ENCODE measurements at places on chromosomes 5 and 9. TPM values are rescaled to one million over a fixed set of nuclear protein-coding genes. Genes with fewer than 3 reads are reported as not detected.
A peak's percentile ranks its signal among the peaks of the same experiment; 100 is the strongest.

DNA sequence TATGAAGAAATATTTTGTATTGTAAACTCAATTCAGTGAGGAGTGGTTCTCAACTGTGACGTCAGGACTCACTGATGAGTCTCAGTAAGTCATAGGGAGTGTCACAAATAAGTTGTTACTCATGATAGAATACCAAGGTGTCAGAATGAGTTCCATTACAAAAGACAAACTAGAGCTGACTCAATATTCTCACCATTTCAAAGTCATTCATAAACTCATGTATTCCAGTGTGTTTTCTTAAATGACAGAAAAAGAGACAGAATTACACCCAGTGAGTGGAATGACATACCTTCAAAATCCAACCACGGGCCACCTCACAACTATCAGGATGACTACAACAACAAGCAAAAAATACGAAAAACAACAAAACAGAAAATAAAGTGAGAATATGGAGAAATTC lies 321.5 kb downstream of the ENC1 start:
- no peak overlapping the region for H3K27ac ChIP-seq
- no peaks in the 10 kb centered on the region for H3K36me3 ChIP-seq
- no peak overlapping the region for H3K4me3 ChIP-seq
- H3K27me3 ChIP-seq = no peaks in the 10 kb centered on the region

DNA sequence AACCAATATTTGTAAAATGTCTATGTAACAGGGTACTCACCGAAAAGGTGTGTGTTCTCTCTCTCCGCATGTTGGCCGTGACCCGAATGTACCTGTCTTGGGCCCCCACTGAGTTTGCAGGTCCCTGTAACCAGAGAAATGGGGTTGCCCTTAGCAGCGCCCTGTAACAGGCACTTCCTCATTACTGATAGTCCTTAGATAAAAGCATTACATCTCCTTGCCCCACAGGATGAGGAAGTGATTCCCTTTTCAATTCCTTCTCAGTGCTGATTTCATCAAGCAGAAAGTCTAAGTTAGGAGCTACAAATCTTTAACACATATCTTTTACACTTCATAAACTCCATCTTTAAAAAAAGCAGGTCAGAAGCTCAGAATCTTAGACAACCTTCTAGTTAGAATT lies 15.2 kb upstream of the HMHB1 start:
- H3K4me3 ChIP-seq = no peak overlapping the region
- no peak for DNase-seq
- no peaks in the 10 kb centered on the region for H3K36me3 ChIP-seq
- no peaks in the 10 kb centered on the region for H3K27me3 ChIP-seq
- H3K4me1 ChIP-seq = no peaks in the 10 kb centered on the region

- H3K27me3 ChIP-seq = no peaks in the 10 kb centered on the region
- DNase-seq = no peak
- H3K4me3 ChIP-seq = no peak overlapping the region
- H3K27ac ChIP-seq = no peak overlapping the region
- H3K36me3 ChIP-seq = no peaks in the 10 kb centered on the region
- no peaks in the 10 kb centered on the region for H3K4me1 ChIP-seq
These were observed 6.4 kb upstream of the PAEP start for GRCh38 chr9:135555203-135555602.

ENTREP1 gene
- total RNA-seq = 24.8 TPM

DNA sequence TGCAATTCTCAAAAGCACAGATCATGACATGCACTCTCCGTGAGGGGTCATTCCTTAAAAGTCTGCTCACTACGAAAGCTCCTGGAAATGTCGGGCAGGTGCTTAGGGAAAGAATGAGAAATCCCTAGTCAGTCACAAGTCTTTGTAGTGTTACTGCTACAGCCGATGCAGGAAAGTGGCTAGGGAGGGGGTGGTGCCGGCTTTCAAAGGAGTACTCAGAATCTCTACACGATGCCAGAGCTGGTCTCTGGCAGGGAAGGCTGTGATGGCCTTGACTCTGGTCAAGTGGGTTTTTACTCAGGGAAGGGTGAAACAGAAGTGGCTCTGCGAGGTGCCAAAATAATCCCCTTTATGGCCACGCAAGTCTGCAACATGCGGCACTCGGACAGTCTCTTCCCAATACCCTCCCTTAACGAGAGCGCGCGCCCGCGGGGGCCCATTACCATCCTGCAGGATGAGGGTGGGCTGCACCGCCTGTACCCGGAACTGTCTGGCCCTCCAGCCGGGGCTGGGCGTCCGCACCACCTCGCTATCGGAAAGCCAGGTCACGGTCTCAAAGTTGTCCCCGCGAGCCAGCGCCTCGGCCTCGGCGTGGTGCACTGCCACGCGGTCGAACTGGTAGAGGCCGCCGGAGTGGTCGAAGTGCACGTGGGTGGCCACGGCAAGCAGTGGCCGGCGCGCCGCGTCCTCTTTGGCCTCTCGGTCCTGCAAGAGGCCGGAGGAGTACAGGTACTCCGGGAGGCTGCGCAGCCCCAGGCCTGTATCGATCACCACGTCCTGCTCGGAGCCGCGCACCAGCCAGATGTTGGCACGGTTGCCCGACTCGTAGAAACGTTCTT lies 956 bp downstream of the MBLAC2 start:
- H3K4me1 ChIP-seq = no peaks in the 10 kb centered on the region
- DNase-seq = peak; percentile 51
- no peaks in the 10 kb centered on the region for H3K36me3 ChIP-seq

DNA sequence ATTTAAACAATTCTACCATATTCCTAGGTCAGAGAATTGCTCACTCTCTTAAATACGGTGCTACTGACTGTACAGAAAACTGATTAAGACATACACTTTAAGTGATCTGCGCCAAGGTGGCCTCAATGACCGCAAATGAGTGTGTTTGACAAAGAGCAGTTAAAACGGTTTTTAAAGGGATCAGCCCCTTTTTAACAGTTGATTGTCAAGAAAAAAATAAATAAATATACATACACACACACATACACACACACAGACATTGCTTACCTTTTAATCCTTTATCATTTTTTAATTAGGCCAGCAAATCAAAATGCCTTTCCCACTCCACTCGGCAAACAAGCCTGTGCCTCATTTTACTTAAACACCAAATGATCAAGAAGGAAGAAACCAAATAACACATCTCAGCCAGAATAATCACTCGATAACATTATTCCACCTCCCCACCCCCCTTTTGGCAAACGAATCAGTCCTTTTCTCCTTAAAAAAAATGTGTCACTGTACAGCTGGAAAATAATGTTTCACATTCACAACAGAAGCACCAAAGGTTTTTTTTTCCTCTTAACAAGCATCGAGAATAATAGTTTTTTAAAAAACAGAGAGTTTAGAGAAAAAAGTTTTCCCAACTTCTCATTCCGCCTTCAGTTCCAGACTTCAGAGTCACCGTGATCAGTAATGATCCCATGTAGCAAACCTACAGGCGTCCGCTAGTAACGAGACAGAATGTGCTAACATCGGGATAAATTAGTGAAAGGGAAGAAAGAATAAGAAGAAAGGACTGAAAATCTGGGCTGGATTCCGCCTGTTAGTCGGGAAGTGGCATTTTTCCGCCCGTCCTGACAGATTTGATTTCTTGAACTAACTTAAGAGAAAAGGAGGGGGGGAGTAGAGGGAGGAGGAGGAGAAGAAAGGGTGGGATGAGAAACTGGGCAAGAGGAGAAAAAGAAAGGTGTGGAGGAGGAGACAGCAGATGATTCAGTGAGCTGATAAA lies at the start of gene ZNF608:
Gene ZNF608 (minus strand): TSS at position 712 of the 988 bp plus-strand sequence. CDS start 1,650 bp downstream, outside the sequence.
- H3K4me3 ChIP-seq = peak within 1 kb of the TSS; percentile 71
- peaks cover 8% of the 10 kb centered on the region for H3K4me1 ChIP-seq
- H3K27ac ChIP-seq = peak within 1 kb of the TSS; percentile 78
- peaks cover 23% of the 10 kb centered on the region for H3K27me3 ChIP-seq

GRCh38 chr5:56649569-56649968 lies 165.8 kb upstream of the MAP3K1 start:
- H3K4me3 ChIP-seq = no peak overlapping the region
- no peaks in the 10 kb centered on the region for H3K27me3 ChIP-seq
- peaks cover 6% of the 10 kb centered on the region for H3K4me1 ChIP-seq
- peak; percentile 60 for DNase-seq
- H3K36me3 ChIP-seq = no peaks in the 10 kb centered on the region

SPATA31C1 gene
- total RNA-seq = not detected

DNA sequence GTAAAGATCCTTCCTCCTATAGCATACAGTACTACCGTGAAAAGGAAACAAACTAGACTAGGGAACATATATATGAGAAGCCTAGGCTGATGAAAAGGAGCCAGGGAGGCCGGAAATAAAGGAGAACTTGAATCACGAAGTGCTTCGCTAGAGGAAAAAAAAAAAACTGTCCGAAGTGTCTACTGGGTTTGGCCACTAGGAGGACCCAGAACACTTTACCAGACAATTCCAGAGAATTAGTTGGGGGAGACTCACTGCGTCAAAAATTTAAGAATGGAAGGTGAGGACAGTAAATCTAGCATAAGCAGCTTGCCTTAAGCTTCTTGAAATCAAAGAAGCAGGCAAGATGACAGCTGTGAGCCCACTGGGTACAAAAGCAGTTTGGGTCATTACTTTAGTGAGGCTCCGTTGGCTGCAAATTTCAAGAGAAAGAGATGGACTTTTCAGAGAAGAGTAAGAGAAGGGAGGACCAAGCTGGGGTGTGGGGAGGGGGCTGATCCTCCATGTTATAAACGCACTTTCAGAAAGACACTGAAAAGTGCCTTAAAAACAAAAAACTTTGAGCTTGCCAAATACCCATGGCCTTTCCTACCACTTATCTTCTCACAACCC lies 47.4 kb downstream of the P4HA2 start:
- no peak overlapping the region for H3K4me3 ChIP-seq
- H3K27ac ChIP-seq = no peak overlapping the region
- no peaks in the 10 kb centered on the region for H3K36me3 ChIP-seq
- no peak for DNase-seq
- H3K27me3 ChIP-seq = no peaks in the 10 kb centered on the region

GRCh38 chr5:95699337-95699736 lies 16.5 kb upstream of the SPATA9 start:
- DNase-seq = no peak
- H3K27me3 ChIP-seq = no peaks in the 10 kb centered on the region
- H3K4me1 ChIP-seq = no peaks in the 10 kb centered on the region
- H3K36me3 ChIP-seq = no peaks in the 10 kb centered on the region

DNA sequence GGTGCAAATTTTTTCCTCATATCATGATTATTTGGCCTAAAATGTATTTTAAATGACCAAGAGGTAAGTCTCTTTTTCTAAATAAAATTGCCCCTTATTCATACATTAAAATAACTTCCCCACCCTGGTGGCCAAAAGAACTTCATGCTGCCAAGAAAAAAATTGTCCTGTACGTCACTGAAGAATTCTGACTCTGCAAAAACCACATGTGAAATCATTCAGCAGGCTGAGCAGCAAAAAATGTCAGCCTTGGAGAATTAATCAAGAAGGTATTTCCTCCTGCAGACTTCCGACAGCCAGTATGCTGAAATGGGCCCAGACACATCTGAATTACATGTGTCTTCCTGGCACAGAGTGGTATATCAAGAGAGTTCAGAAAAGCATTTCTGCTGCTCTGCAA lies 94.6 kb upstream of the HMHB1 start:
- H3K4me3 ChIP-seq = no peak overlapping the region
- peak overlapping the region; percentile 20 for H3K27ac ChIP-seq
- H3K27me3 ChIP-seq = no peaks in the 10 kb centered on the region
- H3K36me3 ChIP-seq = no peaks in the 10 kb centered on the region
- no peak for DNase-seq

GRCh38 chr9:7811677-7812076 lies 12.1 kb upstream of the DMAC1 start:
- no peaks in the 10 kb centered on the region for H3K36me3 ChIP-seq
- H3K27ac ChIP-seq = no peak overlapping the region
- no peaks in the 10 kb centered on the region for H3K27me3 ChIP-seq
- no peaks in the 10 kb centered on the region for H3K4me1 ChIP-seq
- no peak for DNase-seq
- H3K4me3 ChIP-seq = no peak overlapping the region

GRCh38 chr9:123724211-123724796 lies 205.6 kb downstream of the DENND1A start:
- no peak for DNase-seq
- no peak overlapping the region for H3K4me3 ChIP-seq
- H3K36me3 ChIP-seq = no peaks in the 10 kb centered on the region
- H3K27ac ChIP-seq = no peak overlapping the region
- H3K27me3 ChIP-seq = no peaks in the 10 kb centered on the region

DNA sequence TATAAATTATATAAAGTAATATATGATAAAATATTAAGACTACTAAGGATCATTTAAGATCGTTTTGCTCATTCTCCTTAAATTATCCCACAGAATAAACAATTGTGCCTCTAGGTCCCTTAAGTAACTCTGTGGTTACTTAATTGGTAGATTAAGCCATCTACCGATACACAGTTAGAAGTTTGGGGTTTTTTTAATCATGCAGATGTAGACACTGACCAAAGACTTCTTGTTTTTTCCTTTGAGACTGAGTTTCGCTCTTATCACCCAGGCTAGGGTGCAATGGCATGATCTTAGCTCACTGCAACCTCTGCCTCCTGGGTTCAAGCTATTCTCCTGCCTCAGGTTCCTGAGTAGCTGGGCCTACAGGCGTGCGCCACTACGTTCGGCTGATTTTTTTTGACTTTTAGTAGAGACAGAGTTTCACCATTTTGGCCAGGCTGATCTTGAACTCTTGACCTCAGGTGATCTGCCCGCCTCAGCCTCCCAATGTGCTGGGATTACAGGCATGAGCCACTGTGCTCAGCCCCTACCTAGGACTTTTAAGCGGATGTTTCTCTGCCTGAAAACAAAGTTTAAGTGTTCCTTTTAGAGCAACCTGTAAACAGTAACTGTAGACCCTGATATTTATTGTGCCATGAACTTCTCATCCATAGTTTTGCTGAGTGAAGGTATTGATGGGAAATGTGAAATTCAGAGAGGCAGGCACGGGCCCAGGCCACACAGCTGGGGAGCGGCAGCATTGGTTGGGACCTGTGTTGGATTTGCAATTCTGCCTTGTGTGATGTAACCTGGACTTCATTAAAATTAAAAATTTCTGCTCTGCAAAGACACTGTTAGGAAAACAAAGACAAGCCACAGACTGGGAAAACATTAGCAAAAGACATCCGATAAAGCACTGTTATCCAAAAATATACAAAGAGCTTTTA lies 11.6 kb downstream of the CEL start:
- no peak overlapping the region for H3K4me3 ChIP-seq
- no peaks in the 10 kb centered on the region for H3K36me3 ChIP-seq
- H3K27ac ChIP-seq = no peak overlapping the region
- H3K27me3 ChIP-seq = no peaks in the 10 kb centered on the region
- H3K4me1 ChIP-seq = no peaks in the 10 kb centered on the region
- no peak for DNase-seq

FAM221B gene
- not detected for total RNA-seq

- no peaks in the 10 kb centered on the region for H3K36me3 ChIP-seq
- H3K27ac ChIP-seq = no peak overlapping the region
- no peak overlapping the region for H3K4me3 ChIP-seq
- DNase-seq = no peak
- H3K4me1 ChIP-seq = no peaks in the 10 kb centered on the region
These were observed 14.8 kb upstream of the ZNF474 start for GRCh38 chr5:122114501-122114900.

CCNH gene
- total RNA-seq = 22.7 TPM

- H3K4me1 ChIP-seq = no peaks in the 10 kb centered on the region
- H3K27me3 ChIP-seq = no peaks in the 10 kb centered on the region
- peak; percentile 15 for DNase-seq
- H3K4me3 ChIP-seq = no peak overlapping the region
These were observed 188.8 kb downstream of the FBN2 start for GRCh38 chr5:128349044-128349858.
